Activated T-cell treated with anti-CD3 and anti-CD28 coated beads, Interleukin-2, amount 50 U/mL, for 24 hours (primary cell): ENCODE measurements at places on chromosomes 2 and 18.
A peak's percentile ranks its signal among the peaks of the same experiment; 100 is the strongest.

DNA sequence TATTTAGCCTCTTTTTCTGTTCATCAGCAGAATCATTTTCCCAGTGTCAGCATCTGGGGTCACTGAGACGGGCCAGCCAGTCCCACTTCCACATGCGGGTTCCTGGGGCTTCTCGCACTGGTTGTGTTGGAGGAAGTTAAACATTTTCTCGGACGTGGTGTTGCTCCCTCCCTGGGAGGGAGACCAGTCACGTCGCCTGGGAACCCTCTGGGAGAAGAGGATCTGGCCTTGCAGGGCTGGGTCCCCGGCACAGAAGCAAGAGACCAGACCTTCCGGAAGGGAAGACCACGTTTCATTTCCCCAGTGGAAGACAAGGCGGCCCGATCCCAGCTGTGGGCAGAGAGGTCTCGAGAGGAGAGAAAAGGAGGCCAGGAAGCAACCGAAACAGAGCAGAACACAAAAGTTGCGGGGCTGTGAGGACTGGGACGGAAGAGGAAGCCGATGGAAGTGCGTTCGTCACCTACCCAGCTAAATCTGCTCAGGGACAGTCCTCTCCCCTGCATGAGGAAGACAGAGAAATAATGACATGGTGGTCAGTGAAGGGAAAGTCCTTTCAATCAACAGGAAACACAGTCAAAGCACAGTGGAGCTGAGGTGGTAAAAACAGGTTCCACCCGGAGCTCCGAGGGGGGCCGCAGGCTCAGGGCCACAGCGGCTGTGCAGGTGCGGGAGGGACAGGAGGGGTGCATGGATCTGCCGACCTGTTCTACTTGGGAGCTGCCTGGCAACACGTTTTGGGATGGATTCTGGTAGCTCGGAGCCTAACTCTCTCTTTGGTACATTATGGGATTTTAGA lies 144.4 kb downstream of the MBP start:
- no peak for DNase-seq

DNA sequence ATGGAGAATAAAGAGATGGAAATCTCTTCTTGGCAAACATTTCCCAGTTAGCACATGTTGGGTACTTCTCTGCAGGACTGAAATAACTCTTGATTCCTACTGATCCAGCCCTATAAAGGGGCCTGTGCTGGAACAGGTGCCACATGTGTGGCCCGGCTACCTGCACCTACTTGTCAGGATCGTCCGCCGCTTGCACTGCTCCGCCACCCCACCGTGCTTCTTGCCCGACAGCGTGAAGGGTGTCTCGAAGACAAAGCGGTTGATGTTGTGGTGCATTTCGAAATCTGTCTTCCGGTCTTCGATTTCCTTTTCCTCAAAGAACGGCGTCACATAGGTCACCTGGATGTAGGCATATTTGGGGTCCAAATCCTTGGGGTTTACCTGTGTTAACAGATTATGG lies 58.6 kb upstream of the CCDC195 start:
- no peak for DNase-seq

- DNase-seq: no peak
Measured at GRCh38 chr2:127913808-127914457, 28.2 kb upstream of the AMMECR1L start.

DNA sequence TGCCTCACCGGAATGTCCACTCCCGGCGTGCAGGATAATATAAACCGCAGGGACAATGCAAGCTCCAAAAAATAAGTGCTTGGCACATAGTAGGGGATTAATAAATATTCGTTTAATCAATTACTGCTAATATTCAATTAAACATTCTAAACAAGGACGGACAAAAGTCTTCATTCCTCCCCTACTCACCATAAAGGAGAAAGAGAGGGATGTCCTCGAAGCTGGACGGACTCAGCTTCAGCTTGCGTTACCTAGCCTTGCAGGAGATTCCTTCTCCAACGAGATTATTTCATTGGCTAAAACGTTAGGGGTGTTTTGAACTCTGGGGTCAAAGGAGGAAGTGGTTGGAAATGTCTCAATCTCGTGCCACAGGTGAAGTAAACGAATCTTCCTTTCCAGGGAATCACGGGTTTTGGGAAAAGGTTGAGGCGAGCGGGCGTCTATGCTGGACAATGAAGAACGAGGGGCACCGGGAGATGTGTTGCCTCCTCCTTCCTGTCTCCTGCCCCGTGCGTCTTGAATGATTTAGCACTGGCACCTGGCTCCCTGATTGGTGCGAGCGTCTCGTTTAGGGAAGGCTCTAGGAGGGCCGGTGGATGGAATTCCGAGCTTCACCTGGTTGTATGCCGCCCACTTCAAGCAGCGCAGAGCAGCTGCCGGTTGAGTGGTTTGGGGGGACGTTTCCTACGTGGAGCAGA lies 2.0 kb upstream of the GAD1 start:
- DNase-seq: no peak

GRCh38 chr2:48912110-48912509 lies 156.6 kb upstream of the LHCGR start:
- no peak for DNase-seq

- no peak for DNase-seq
Measured at GRCh38 chr2:212318636-212319035, 220.0 kb downstream of the ERBB4 start.

- DNase-seq: no peak
Measured at GRCh38 chr2:42216694-42217093, 47.5 kb downstream of the EML4 start.

- DNase-seq: no peak
Measured at GRCh38 chr2:157056200-157056676, 201.3 kb upstream of the GALNT5 start.

GRCh38 chr2:197141702-197142473 lies 168.7 kb downstream of the ANKRD44 start:
- no peak for DNase-seq

DNA sequence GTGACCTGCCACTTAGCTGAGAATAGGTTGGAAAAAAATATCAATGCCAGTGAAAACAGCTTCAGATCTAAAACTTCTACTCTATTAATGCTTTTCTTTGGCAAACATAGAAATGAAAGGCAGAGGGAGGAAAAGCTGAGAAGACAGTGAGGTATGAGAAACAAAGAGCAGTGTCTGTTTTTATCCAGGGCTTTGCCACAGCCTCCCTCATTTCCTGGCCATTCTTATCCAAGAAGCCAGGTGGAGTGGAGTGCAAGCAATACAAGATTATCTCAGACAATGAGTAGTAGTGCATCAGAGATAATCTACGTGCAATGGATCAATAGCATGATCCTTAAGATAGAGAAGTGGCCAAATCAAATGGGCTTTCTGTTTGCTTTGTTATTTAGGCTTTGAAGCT lies 808.7 kb upstream of the PIK3C3 start:
- no peak for DNase-seq

DNA sequence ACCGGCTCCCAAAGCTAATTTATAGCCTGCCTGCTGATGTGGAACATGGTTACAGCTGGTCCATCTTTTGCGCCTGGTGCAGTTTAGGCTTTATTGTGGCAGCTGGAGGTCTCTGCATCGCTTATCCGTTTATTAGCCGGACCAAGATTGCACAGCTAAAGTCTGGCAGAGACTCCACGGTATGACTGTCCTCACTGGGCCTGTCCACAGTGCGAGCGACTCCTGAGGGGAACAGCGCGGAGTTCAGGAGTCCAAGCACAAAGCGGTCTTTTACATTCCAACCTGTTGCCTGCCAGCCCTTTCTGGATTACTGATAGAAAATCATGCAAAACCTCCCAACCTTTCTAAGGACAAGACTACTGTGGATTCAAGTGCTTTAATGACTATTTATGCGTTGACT lies 51.4 kb downstream of the TMEM178A start:
- DNase-seq: no peak

DNA sequence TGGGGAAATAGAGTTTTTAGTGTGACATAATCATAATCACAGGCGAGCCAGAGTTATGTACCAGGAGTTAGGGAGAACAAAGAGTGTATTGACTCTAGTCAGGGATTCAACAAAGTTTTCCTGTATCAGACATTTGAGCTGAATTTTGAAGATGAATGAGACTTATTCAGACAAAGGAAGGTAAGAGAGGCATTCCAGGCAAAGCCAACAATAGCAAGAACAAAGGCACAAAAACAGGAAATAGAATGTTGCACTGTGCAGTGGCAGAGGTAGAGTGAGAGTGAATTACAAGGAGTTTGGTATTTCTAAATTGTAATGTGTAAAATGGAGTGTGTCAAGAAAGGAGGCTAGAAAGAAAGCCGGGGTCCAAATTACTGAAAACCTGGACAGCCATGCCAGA lies 156.2 kb downstream of the CCDC148 start:
- DNase-seq: no peak

- no peak for DNase-seq
Measured at GRCh38 chr2:113966832-113967231, 76.9 kb downstream of the ACTR3 start.

DNA sequence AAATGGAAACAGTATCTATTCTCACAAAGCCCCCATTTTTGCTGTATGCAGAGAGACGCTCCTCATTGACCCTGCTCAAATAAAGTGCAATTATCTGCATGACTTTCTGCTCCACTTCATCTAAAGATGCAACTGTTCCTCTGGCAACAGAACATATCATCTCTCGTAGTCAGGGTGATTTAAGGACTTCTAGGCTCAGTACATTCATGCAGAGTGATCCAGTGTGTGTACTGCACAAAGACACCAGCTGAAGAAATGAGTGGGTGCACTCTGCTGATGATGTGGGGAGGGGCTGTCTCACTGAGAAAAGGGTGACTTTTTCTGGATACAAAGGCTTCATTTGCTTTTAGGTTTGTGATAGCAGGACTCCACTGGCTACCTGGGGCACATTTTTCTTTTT lies 355.2 kb downstream of the GALNT13 start:
- no peak for DNase-seq

DNA sequence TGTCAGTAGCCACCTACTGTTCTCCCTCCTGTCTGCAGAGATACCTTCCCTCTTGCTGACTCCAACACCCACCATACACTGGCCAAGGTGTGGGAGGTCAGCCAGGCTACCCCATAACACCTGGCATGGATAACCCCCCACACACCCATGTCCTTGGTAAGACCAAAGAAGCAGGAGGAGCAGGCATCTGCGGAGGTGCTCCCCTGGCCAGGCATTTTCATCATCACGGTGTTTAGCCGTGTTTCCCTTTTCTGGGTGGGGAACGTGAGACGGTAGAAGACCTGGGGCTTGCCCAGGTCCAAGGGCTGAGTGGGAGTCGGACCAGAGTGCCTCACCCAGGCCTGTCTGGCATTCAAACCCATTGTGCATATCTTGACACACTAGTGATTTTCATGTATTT lies 150.3 kb downstream of the SMAD7 start:
- DNase-seq: peak; percentile 29

GRCh38 chr2:1738646-1739302 lies 5.5 kb downstream of the PXDN start:
- no peak for DNase-seq

- DNase-seq: no peak
Measured at GRCh38 chr2:25164561-25164960, 3.8 kb downstream of the POMC start.

- DNase-seq: no peak
Measured at GRCh38 chr2:43084699-43085091, 141.7 kb downstream of the ZFP36L2 start.

- DNase-seq: no peak
Measured at GRCh38 chr18:36187826-36188721, 777 bp downstream of the MOCOS start.

GRCh38 chr2:105278654-105279053 lies 37.1 kb downstream of the GPR45 start:
- no peak for DNase-seq

GRCh38 chr18:60082790-60083189 lies 183.0 kb downstream of the PMAIP1 start:
- DNase-seq: no peak

- DNase-seq: no peak
Measured at GRCh38 chr2:37271376-37272067, 40.1 kb downstream of the NDUFAF7 start.

DNA sequence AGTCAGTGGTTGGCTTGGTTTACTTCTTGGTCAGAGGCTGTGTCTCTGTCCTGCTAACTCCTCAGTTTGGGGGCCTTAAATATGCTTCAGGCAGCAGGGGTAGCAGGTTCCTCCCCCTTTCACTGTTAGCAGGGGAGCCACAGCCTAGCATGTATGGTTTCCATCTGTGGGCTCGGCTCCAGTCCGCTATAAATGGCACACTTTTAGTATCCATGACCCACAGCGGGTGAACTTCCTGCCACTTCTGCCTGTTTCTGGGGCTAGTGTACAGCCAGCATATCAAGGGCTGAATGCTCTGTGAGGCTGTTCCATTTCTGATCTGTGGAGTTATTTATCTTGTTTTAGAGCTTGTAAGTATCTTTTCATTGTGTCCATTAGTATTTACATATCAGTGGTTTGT lies 58.3 kb downstream of the MRPL33 start:
- no peak for DNase-seq

DNA sequence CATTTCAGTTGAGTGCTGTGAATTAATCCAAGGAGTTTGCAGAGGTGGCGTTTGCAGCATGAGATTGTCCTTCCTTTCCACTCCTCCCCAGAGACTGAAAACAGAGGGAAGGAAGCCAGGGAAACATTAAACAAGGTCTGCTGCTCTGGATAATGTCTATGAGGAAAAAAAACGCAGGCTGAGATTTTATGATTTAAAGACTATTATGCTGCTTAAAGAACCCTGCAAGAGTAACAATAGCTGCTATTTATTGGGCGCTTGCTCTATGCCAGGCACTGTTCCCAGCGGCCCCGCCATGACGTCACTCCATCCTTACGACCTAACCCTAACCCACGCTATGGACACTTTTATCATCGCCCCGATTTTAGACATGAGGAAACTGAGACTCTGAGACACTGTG lies 222.4 kb downstream of the BCL2 start:
- DNase-seq: no peak

DNA sequence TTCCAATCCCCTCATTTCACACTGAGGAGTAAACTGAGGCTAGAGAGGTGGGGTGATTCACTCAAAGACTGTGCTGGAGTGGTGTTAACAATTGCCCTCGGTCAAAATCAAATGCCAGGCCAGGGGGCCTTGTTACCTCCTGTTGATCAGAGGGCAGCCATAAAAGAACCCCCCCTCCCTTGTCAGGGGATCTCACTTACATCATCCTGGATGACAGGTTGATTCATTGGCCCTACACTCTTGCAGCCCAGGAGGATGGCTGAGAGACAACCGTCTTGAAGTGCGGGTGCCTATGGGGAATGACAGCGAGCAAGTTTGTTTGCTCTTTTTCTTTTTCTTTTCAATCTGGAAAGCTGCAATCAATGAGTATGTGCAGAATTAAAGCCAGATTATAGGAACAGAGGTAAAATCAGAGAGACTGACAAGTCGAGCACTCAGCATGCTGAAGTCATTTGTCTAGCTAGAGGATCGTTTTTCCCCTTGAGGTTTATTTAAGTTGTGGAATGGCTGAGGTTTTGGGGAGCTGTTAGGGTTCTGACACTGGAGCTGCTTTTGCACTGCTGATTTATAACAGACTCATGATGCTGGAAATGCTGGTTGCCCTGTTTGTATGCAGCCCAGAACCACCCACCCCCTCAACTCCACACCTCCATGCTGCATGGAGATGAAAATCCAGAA lies 26.4 kb upstream of the NRP2 start:
- DNase-seq: no peak

DNA sequence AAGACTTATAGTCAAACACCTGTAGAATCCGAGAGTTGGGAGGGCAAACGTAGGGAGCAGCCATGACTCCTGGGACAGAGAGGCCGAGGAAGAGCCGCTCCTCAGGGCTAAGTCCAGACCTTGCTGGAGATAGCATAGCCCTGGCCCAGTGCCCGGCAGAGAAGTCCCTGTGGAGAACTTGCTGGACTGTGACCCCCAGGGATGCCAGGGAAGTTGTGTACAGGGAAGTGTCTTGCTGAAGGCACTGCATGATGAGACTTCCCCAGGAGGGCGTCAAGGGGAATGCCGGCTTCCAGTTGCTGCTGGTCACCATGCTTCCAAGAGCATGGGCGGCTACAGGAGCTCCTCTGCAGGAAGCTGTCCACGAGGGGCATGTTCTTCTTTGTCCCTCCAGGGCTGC lies 8.6 kb upstream of the CNDP1 start:
- DNase-seq: no peak
